Lung (tissue), 17 donors: ENCODE measurements at places on chromosomes 6 and 20. TPM values are rescaled to one million over a fixed set of nuclear protein-coding genes. Genes with fewer than 3 reads are reported as not detected.

DNA sequence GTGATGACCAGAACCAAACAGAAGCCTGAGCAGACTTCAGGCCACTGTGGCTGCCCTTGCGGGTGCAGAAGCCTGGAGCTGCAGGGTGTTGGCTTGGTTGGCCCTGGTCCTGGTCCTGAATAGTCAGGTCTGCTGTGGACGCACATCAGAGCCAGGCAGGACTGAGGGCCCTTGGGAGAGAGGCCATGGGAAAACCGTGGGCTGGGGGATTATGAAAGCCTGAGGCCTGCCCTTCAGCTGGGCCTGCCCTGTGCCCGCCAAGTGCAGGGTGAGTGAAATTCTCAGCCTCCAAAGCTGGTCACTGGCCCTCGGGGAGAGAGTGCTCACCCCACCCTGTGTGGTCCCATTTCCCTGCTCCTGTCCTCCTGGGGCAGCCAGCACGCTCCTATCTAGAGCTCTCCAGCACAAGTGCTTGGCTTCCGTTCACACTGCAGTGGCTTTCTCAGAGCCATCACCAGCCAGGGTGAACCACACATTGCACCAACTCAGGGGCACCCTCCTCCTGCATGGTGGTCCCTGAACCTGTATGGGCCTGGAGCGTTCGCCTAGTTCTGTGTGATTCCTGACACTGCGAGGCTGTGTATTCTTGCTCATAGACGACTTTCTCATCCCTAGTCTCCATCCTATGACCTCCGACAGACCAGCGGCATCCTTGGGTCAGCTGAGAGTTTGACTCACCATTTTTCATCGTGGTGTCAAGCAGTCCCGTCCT lies 146.1 kb downstream of the TTLL2 start:
- no peak for DNase-seq

The ITPA gene
- total RNA-seq: 65.0 TPM

The SLC22A2 gene
- not detected for total RNA-seq

GRCh38 chr6:44247338-44248302 lies 719 bp downstream of the HSP90AB1 start:
- peak; percentile 78 for DNase-seq

DNA sequence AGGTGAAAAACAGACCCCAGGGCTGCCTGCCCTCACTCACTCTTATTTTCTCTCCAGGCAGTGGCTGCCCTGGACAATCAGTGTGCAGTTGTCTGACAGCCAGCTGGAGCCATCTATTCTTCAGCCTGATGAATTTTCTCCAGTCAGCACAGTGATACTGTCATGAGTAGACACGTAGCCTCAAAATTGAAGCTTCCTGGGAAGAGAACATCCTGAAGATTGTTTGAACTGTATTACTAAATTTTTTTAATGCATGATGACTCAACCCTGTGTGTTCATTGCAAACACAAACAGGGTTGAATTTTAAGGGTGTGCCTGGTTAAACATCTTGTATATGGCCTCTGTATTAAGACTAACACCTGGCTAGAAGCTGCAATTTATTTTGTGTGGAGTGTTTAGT lies 49.8 kb upstream of the STXBP5 start:
- DNase-seq: no peak

DNA sequence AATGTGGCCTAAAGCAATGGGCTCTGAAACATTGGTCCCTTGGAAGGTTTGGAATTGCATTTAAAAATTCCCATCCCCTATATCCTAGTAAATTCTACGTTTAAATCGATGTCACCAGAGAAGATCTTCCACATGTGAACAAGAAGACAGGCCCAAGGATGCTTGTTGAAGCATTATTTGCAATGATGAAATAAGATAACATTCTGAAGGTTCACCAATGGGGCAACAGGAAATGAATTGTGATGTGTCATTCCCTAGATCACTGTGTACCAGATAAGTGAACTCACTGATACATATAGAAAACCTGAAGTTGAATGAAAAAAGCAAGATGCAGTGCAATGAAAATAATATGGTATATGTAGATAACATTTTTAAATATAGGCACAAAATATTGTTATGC lies 464.3 kb upstream of the BTBD3 start:
- DNase-seq: no peak

- no peak for DNase-seq
Measured at GRCh38 chr6:33861722-33862121, 57.9 kb upstream of the MLN start.

DNA sequence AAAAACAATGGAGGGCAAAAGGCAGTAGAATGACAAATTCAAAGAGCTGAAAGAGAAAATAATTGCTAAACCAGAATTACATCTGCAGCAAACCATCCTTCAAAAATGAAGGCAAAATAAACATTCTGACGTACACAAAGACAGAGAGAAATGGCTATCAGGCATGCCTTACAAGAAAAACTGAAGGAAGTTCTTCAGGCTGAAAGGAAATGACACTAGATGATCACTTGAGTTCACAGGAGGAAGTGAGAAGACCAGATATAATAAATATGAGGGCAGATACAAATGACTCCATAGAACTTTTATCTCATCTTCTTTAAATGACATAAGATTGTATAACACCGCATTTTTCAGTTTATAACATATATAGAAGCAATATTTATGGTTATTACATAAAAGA lies 30.0 kb downstream of the DZANK1 start:
- no peak for DNase-seq

The PTCRA gene
- total RNA-seq: 3.4 TPM

GRCh38 chr6:134908906-134909516 lies 40.9 kb downstream of the ALDH8A1 start:
- no peak for DNase-seq

- DNase-seq: no peak
Measured at GRCh38 chr6:56291302-56291917, 44.0 kb upstream of the COL21A1 start.

The COL20A1 gene
- total RNA-seq: not detected

The RNF182 gene
- 5.0 TPM for total RNA-seq

- no peak for DNase-seq
Measured at GRCh38 chr6:87045521-87046075, 49.3 kb downstream of the CGA start.
